ENCODE measurements at places on chromosomes 1 and 21.
A peak's percentile ranks its signal among the peaks of the same experiment; 100 is the strongest.

DNA sequence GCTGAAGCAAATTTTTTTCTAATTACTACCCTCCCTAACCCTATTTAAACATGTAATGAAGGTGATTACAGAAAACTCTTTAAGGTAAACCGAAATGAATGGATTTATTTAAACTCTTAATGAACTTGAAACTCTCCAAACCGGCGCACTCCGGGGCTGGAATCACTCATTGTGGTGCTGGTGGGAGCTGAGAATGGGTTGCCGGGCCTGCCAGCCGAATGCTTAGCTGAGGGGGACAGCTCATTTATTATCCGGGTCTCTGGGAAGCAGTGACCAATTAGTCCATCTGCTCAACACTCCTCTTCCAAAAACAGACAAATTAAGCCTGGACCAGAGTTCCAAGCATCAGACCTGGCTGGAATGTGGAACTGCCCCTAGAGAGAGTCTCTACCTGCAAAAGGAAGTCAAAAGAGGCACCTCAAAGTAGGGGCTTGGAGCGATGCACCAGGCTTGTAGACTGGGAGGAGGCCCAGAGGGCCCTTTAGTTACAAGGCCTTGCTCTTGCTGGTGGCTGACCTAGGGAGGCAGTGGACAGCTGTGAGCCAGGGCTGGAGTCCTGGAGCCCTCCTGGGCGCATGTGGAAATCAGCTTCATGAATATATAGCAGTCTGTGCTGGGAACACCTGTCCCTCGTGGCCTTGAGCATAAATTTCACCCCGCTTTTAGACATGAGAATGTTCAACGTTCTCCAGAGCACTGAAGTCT lies 320.7 kb downstream of the AJAP1 start:
- no peak for DNase-seq

GRCh38 chr1:22057861-22058260 lies 5.4 kb downstream of the CDC42 start:
- DNase-seq: no peak

DNA sequence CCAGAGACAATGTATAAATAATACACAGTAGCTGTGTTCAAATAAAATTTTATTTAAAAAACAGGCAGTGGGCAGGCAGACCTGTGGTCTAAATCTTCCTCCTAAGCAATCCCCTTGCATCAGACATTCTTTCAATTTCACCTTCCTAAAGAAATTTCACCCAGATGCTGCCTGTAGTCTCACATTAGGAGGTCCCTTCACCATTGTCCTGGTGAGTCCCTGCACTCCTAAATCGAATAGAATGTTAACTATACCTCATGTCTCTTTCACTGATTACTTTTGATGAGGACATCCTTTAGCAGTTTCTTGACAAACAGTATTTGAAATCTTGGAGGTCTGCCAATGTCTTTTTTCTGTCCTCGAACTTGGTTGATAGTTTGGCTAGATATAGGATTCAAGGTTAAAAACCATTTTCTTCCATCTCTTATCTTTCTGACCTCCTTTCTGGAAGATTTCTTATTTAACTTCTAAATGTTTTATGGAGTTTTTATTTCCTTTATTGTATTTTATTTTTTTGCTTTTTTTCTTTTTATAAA lies 77.5 kb downstream of the LPGAT1 start:
- DNase-seq: no peak

DNA sequence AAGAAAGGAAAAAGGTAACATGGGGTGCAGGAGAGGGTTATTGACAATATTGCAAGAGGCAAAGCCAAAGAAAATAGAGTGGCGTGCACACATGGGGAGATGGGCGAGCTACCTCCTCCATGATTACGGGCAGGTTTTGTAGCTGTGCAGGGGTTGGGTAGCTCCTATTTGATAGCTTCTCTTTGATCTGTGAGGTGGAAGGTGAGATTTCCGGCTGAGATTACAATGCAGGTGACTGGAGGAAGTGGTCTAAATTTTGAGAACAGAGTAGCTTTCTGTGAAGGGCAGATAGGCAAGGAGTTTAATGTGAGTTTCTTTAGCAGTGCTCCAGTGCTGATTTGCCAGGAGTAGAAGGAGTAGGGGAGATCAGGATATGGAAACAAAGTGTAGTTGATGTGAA lies 263.4 kb downstream of the PLA2G4A start:
- DNase-seq: peak; percentile 1

DNA sequence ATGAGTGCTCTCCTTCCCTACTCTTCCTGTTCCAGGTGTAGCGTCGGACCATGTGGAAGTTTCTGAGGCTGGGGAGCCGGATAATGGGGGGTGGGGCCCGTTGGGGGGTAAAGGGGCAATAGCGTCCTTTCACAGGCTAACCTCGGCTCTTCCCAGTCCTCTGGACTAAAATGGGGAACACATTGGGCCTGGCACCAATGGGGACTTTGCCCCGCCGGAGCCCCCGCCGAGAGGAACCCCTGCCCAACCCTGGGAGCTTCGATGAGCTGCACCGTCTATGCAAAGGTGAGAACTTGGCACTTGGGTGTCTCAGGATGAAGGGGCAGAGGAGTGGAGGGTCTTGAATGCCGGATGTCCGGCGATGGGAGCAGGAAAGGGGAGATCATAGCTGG lies 456 bp downstream of the TOMM40L start:
- peak; percentile 23 for DNase-seq

DNA sequence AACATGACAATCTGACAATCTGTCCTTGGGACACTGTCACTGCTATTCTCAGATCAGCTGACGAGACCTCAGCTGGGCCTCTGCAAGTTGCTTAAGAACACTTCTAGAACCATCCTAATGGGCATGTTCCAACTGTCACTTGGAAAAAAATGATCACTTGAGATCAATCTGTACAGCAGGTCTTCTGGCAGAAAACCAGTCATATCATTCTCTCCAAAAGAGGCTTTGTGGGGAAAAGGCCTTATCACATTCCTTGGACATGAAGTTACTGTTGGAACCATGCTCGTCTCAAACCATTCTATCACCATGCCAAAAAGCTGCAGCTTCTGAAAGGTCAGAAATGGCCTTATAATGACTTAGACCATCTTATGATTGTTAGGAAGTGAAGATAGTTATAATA lies 744.2 kb downstream of the USP25 start:
- DNase-seq: no peak

- no peak for DNase-seq
Observed at GRCh38 chr1:66176832-66177231, 357.1 kb upstream of the SGIP1 start.

- no peak for DNase-seq
Observed at GRCh38 chr1:67469431-67469830, 39.2 kb upstream of the SERBP1 start.

DNA sequence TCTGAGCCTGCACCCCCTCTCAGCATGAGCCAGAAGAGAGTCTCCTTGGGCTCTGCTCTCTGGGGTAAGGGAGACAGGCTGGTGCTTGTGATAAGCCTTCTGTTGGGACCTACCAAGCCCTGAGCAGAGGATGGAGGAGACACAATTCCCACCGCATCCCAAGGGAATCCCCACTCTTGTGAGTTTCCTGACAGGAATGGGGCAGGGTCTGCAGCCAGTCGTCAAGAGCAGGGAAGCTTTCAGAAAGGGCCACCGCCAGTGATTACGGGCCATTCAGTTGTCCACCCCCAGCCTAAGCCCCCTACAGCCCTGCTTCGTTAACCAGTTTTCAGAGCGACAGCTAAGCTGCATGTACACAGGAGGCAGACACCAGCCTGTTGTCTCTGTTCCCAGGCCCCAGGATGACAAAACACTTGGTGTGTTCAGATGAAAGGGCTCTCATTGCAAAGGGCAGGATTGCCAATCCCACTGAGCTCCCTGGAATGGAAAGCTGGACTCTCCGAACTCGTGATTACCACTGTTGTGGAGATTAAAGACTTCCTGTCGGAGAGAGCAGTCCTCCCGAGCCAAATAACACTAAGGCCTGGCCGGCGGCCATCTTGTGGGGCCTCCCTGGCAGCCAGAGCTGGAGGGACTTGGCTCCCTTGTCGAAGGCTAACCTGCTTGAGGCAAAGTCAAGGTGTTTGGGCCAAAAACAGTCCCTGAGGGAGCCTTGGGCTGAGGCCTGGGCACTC lies 37.4 kb upstream of the SLC30A1 start:
- no peak for DNase-seq

DNA sequence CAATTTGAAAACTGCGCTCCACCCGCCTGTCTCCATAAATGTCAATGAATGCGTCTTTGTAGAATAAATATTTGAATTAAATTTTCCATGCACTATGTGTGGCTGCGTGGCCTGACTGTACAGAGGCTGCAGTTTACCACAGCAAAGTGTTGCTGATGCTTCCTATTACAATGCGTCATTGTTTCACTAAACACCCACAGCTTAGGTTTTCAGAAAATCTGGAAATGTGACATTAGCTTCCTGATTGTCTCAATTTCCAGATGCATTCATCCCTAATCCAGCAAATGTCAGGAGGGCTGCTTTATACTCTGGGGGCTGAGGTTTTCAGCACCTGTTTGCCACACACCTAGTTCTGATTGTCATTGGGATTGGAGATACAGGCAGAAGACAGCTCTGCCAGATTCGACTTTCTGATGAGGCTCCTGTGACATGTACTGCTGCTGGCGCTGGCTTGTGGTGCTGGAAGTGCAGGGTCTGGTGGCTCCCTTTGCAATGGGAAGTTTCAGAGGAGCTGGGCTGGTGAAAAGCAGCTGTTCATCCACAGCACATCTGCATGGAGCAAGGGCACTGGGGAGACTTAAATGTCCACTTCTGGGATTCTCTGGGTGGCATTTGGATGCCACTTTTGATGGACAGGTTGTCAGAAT lies 40.0 kb downstream of the URB2 start:
- no peak for DNase-seq

DNA sequence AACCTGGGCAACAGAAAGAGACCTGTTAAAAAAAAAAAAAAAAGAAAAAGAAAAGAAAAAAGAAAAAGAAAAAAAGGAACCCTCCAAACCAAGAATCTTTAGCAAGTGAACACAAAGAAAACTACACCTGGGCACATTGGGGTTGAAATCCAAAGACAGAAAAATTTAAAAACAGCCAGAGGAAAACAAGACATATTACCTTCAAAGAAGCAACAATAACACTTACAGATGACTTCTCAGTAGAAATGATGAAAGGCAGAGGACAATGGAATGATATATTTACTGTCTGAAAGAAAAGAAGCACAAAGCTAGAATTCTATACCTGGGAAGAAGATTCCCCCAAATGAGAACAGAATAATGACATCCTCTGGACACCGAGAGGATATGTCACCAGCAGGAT lies 2.7 kb upstream of the KRTAP10-1 start:
- DNase-seq: no peak

GRCh38 chr1:62090016-62090415 lies 104.6 kb upstream of the L1TD1 start:
- no peak for DNase-seq

- no peak for DNase-seq
Observed at GRCh38 chr1:212309967-212310366, 24.8 kb downstream of the PPP2R5A start.

DNA sequence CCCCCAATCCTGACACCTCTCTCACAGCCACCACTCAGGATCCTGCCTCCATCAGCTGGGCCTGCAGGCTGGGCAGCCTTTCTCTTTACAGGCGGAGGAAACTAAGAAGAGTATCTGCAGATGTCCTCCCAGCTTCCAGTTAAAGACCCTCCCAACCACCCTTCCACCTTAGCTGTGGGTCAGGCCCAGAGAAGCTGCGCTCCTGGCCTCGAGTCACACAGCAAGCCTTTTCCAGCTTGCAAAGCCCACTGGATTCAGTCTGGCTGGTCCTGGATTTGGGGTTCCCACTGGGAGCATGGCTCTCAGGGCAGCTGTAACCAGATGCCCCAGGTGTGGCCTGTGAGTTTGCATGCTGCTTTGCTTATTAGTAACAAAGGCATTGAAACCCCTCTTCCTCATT lies 19.9 kb downstream of the KCNQ4 start:
- DNase-seq: no peak

- DNase-seq: no peak
Observed at GRCh38 chr1:117634631-117635030, 28.8 kb downstream of the TENT5C start.

- DNase-seq: peak; percentile 28
Observed at GRCh38 chr1:151612501-151613281, 841 bp downstream of the SNX27 start.

GRCh38 chr1:175072099-175072951 lies 4.7 kb downstream of the TNN start:
- DNase-seq: peak; percentile 64

GRCh38 chr1:25643929-25644328 lies 27.3 kb downstream of the MAN1C1 start:
- no peak for DNase-seq

DNA sequence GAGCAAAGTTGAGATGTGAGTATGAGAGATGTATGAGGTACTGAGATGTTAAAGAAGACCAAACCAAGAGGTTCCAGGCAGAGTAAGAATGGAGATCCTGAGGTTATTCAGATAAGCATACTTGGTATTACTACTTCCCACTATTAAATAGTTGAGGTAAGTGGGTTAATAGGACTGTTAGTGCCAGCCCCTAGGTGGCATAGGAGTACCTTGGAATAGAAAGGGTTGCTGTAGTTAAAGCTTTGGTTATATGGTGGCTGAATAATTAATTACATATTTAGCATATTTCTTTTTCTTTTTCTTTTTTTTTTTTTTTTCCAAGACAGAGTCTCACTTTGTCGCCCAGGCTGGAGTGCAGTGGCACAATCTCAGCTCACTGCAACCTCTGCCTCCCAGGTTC lies 397.9 kb upstream of the TMPRSS15 start:
- DNase-seq: no peak

DNA sequence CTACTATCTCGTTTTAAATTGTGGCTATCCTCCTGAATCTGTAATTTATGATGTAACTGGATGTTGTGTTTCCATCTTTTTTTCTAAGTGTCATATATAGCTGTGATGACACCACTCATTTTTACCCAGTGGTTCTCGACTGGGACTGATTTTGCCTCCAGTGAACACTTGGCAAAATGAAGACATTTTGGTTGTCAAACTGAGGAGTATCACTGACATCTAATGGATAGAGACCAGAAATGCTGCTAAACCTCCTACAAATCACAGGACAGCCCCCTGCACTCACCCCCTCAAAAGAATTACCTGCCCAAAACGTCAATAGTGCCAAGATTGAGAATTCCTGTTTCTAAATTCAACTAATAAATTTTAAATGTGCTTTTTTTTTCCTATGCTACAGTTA lies 1.9 kb downstream of the TRMT13 start:
- DNase-seq: no peak

- DNase-seq: no peak
Observed at GRCh38 chr1:35857830-35858229, 25.2 kb upstream of the AGO1 start.

- DNase-seq: peak; percentile 37
Observed at GRCh38 chr1:113146242-113147072, 73.5 kb downstream of the LRIG2 start.

- DNase-seq: peak; percentile 81
Observed at GRCh38 chr1:2049718-2050431, at the start of gene PRKCZ. PRKCZ (plus strand) TSS chr1:2050411; CDS start chr1:2050631, 220 bp downstream.

- no peak for DNase-seq
Observed at GRCh38 chr1:43986712-43987111, 4.7 kb upstream of the CCDC24 start.

DNA sequence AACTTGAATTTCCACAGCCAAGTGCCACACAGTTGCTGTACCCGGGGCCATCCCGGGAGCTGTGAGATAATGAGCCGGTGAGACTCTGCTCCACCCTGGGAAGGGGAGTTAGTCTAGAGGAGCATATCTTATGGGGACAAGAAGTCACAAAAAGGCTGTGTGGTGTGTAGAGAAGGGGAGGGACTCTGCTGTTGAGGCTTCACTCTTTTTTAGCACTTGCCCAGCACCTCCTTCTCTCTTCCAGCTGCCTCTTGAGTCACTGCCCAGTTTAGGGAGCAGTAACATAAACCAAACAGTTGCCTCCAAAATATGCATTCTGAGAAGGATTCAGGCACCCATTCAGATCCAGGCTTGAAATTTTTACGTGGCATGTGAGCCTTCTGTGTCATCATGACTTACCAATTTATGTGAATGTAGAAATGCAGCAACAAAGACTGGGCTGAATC lies 744 bp upstream of the WDR26 start:
- peak; percentile 51 for DNase-seq
